Mesenteric fat pad (tissue), 1 donor: ENCODE measurements at places on chromosomes 4 and X. TPM values are rescaled to one million over a fixed set of nuclear protein-coding genes. Genes with fewer than 3 reads are reported as not detected.

The HGFAC gene
- not detected for total RNA-seq

The TCP11X2 gene
- not detected for total RNA-seq

The PNCK gene
- total RNA-seq = 1.4 TPM

GRCh38 chr4:103050736-103051436 is 25.7 kb downstream of the SLC9B2 start:
- DNase-seq = no peak

The WDR45 gene
- total RNA-seq = 73.4 TPM

DNA sequence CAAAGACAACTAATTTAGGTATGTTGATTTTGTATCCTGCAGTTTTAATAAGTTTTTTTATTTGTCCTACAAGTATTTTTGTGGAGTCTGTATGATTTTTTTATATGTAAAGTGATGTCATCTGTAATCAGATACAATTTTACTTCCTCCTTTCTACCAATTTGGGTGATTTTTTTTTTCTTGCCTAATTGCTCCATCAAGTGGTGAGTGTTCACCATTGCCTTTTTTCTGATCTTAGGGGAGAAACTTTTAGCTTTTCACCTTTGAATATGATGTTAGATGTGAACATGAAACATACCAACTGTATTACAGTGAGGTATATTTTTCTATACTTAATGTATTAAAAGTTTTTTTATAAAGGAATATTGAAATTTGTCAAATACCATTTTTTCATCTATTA is 362.3 kb downstream of the PABPC4L start:
- no peak for DNase-seq

DNA sequence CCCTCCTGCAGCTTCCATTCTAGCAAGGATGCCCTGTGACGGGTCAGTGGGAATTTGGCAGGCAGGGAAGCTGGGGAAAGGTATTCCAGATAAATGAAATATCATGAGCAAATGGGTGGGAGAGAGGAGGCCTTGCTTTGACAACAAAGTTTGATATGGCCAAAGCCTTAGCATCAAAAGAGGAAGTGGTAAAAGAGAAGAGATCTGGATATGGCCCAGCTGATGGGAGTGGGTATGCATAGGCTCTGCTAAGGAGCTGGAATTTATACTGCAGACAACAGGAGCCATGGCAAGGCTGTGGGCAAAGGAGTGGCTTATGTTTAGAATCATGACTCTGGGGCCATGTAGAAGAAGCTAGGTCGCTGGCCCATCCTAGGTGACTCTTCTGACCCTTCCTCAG is 89.2 kb downstream of the PJA1 start:
- peak; percentile 22 for DNase-seq

DNA sequence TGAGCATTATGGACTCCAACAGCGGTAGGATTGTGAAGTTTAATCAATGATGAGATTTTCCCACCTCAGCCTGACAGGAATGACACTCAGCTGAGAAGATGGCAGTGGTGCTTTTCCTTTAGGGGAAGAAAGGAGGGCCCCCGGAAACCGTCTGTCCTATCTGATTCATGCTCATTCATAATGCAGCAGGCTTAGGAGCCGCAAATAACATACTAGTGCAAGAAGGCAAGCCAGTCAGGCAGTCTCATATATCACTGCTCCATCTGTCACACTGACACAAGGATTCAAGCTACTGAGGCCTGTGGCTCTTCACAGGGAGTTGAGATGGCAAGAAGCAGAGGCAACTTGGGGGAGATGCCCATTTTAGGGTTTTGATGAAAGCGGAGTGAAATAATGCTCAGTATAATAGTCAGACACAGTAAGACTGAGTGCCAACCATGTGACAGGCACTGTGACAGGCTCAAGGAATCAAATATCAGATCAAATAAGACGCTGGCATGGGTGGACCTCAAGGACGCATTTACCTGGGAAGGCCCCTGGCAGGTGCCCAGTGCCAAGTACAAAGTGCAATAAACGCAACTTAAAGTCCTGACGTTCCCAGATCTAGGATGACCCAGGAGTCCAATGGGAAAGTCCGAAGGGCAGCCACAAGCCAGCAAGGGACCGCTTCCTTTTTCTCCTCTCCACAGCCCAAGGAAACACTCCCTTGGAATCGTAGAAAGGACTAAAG is 63.4 kb downstream of the FHDC1 start:
- no peak for DNase-seq

DNA sequence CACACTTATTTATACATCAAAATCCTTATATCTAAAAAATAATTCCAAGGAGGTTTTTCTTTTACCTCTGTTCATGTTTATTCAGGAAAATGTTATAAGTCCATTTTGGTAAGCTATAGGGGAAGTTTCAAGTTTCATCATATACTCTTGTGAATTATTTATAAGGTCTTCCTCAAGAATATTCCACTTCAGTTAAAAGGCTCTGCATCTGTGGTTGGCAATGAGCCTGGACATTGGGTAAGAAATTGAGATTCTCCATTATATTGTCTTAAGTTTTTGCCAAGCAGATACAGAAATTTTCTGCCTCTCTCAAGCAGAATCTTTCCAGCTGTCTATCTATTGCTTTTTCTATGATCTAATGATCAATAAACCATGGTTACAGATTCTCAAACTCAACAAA is 641.9 kb downstream of the NLGN4X start:
- no peak for DNase-seq

The MGAT4D gene
- not detected for total RNA-seq

DNA sequence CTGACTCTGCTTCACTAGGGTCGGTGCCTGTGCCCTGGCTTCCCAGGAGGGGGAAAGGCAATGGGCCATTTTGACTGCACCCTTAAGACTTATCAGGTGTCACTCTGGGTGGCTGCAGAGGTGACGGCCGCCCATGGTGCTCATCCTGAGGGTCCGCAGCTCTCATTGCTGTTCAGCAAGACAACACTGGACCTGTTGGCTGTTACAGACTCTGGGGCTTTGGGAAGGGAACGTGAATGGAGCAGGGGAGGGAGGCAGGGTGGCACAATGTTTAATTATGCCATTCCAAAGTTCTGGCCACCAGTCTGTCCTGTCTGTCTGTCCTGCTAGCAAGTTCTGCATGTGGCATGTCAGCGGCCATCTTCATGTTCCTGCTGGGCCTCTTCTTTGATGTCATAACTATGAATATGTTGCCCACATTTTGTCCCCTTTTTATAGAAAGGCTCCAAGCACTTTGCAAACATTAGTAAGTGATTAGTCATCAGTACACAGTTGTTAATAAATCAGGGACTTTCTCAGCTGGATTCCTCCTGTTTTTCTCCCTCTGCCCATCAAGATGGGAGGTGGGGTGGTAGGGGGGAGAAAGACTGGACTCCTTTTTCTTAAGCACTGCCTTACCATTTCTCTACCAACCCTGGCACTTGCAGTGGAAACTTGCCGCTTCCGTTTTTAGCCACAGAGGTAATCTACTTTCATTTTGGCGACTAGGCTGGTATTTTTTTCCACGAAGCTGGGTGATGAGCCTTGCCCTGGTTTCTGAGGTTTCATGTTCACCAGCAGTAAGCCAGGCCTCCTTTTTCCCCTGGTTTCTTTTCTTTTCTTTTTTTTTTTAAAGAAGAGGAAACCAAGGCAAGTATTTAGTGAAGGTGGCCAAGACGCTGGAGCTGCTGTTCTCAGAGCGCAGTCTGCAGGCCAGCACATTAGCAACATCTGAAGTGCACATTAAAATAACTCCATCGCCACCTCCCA is 88.6 kb upstream of the TRIM2 start:
- DNase-seq = no peak

The CLNK gene
- total RNA-seq = not detected

DNA sequence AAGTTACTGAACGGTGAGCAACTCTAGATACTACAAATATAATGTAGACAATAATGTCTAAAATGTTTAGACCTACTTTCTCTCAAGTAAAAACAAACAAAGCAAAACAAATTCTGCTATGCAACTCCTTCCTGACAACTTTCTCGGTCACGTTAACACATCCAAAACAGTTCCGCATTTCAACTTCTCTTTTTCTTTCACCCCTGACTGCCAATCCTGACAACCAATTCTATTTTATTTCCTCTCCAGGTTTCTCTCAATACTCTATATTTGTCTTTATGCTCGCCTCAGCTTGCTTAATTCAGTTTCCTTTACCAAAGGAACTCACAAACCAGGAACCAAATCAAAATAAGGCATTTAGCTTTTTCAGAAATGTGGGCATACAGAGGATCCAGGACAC is 513.0 kb downstream of the FSTL5 start:
- DNase-seq = no peak

DNA sequence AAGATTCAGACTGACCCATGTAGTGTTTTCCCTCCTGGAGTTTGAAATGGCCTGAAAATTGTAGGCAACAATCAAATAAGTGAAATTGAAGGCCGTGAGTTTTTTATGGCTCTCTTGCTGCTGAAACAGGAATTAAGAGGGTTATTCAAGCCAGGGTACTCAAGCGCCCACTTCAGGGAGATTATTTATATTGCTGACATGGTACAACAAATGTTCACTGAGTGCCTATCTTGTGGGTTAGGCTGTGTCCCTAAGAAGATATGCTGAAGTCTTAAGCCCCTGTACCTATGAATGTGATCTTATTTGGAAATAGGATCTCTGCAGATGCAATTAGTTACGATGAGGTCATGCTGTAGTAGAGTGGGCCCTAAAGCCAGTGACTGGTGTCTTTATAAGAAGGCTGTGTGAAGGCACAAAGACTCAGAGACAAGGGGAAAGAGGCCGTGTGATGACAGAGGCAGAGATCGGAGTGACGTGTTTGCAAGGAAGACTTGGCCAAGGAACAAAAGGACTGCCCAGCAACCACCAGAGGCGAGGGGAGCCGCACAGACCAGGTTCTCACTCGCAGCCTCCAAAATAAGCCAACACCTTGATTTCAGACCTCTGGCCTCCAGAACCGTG is 72.9 kb downstream of the MED28 start:
- no peak for DNase-seq
